ENCODE measurements at places on chromosomes 5 and 9.

GRCh38 chr9:792331-793260, 48.9 kb upstream of the DMRT1 start:
- DNase-seq, result no peak

DNA sequence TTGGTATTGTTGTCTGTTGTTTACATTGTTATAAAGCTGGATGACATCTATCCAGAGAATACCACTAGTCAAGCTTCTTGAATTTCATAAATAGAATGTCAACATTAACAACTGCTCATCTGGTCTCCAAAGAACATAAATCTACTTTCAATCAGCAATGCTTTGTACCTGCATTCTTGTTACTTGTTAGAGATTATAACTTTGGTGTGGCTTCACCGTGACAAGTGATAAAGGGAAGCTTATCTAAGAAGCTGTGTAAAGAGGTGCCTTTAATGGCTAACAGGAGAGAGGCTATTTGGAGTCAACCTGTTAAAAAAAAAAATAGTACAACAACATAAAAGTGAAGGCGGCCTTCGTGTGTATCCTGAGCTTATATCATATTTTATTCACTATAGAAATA, 41.8 kb downstream of the MUSK start:
- no peak for DNase-seq

- no peak for DNase-seq
Observed at GRCh38 chr5:16933337-16933736, 2.8 kb downstream of the MYO10 start.

DNA sequence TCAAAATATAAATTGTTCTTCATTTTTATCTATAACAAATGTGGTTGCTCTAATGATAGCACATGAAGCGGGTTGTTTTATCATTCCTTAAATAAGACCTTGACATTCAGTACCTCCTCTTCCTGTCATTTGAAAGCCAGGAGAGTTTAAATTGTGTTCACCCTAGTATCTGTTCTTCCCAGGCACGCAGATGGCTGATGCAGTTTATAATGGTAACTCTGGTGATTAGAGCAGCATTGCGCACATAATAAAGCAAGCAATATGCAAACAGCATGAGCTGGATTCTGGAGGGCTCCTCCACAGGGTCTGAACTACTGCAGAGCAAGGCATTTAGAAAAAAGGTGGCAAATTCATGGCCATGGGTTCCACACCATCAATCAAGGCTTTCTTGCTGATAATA, 307.8 kb downstream of the ENC1 start:
- no peak for DNase-seq

DNA sequence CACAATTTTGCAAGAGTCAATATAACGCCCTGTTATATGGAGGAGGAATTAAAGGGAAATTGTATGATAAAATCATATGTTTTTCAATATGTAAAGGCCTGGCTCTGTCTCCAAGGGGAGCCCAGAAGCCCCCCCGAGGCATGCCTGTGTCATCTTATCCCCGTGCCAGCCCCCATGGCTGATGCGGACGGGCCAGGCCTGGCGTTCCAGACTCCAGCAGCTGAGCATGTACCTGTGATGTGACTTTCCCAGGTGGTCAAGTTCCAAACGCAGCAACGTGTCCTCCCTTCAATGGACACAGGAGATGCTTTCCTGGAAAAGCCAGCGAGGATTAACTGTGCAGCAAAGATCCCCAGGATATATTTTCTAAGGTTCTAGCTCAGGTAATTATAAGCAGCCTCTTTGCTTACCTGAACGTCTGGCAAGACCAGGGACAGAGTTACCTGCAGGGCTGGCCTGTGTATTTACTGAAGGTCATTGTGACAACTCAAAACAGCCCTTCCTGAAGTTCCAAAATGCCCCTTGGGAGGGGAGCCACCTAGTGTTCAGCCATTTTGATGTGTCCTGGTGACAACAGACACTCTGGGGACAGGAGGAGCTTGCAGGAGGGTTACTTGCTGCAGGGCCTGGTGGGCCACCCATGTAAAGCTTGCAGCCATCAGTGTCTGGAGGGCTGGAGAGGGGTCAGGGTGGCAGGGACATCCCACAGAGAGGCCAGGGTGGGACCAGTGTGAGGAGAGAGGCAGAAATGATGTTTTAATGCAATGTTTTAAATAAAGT, 53.3 kb upstream of the RNU6ATAC start:
- DNase-seq, result peak; percentile 15

GRCh38 chr9:32589083-32589723, 16.2 kb upstream of the NDUFB6 start:
- no peak for DNase-seq

DNA sequence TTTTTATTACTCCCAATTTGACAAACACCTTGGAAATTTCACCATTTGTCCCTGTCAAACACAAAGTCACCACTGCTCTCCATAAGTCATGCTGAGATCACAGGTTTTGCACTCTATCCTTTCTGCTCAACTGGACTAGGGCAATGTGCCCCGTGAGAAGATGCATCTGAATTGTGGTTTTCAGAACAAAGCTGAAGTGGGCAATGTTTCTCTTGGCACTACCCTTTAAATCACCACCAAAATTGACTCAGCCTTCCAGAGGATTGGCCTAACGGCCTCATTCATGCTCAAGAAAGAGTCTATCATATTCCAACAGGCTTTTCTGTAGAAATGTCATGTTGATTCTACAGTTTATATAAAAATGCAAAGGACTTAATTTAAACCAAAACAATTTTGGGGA, 81.0 kb upstream of the TRIO start:
- no peak for DNase-seq

- peak; percentile 23 for DNase-seq
Observed at GRCh38 chr5:165616490-165617405, 2111.3 kb downstream of the MAT2B start.

- DNase-seq, result no peak
Observed at GRCh38 chr5:95163079-95163478, 121.8 kb downstream of the MCTP1 start.

GRCh38 chr5:82754759-82755158, 322.4 kb downstream of the TMEM167A start:
- DNase-seq, result no peak

- DNase-seq, result no peak
Observed at GRCh38 chr9:92952906-92953610, 5.7 kb downstream of the FGD3 start.

GRCh38 chr5:171405615-171406014, 13.8 kb upstream of the FGF18 start:
- DNase-seq, result no peak

GRCh38 chr5:66540078-66540477, 56.1 kb upstream of the MAST4 start:
- DNase-seq, result no peak

GRCh38 chr9:98642661-98643312, 65.9 kb downstream of the GABBR2 start:
- no peak for DNase-seq

DNA sequence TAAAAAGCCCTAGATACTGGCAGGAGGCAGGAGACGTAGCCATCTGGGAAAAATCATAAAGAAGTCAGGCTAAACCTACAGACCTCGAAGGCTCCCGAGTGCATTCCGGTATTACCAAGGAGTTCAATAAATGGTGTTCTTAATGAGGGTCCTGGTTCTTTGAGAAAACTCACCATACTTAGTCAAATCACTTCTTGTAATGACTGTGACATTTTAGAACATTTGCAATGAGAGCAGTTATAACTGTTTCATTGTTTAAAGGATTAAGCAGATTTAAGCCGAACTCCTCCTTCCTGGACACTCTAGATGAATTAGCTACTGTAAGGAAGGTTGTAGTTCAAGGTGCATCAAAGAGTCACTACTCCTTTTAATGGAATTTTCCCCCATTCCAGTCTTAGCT, 67.8 kb downstream of the EFNA5 start:
- no peak for DNase-seq

GRCh38 chr5:122498163-122498562, 186.1 kb downstream of the SNCAIP start:
- no peak for DNase-seq

DNA sequence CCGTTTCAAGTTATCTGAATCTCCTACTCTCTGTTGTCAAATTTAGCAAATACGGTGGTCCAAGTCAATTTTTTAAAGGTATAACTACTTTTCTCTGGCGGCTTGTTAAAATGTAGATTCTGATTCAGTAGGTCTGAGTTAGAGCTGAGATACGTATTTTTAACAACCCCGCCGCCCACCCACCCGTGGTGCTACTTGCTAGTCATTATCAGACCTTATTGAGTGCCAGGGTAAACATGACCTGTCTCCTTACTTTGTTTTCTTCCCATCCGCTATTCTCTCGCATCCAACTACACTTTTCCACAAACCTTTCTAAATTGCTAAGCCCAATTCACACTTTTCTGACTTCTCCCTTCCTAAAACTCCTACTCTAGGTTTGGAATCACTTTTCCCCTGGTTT, 694 bp upstream of the PLAA start:
- DNase-seq, result no peak

DNA sequence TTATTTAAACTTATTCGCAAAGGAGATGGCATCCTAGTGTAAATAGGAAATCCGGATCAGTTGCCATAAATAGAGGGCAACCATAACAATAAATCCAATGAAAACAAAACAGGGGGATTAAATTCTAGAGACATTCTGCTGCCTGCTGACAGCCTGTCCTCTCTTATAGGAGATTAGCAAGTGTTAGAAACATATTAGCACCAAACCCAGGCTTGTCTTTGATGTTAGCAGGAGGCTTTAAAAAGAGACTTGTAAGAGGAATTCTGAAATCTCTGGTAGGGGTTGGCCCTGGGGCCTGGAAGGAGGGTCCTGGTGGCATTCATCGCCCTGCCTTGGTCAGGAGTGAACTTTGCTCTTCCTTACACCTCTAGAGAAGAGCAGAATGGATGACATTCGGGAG, 21.6 kb downstream of the NDST1 start:
- DNase-seq, result no peak

Data from iPS DF 19.7 (cell line).